ENCODE measurements at places on chromosomes 2 and 18.

- DNase-seq, result no peak
These were observed 51.4 kb upstream of the TMEM87B start for GRCh38 chr2:112003576-112004252.

DNA sequence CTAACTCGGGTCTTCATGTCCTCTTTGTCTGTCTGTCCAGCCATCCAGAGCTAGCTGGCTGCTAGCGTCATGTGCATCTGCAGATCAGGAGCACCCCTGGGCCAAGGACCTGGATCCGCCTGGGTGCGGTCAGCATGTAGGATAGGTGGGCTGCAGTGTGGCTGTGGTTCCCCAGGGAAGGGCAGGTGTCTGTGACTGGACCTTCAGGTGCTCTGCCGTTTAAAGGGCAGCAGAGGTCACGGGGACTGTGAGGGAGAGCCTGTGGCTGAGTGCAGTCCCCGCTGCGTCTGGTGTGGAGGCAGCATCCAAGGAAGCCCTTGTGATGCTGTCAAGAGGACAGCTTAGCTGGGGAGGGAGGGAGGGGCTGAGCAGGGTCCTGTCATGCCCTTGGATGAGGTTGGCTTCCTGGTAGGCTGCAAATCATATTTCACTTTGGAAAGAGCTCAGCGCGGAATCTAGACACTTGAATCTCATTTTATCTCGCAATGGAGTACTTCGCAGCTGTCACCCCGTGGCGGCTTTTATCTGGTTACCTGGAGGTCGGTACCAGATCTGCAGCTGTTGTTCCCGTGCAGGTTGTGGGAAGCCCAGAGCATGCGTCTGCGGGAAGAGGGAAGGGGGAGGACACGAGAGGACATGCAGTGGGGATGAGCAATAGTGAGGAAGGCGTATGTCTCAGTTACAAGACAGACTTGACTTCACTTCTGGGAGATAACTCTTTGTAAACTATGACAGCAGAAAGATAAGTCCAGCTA is 5.9 kb upstream of the RALB start:
- no peak for DNase-seq

DNA sequence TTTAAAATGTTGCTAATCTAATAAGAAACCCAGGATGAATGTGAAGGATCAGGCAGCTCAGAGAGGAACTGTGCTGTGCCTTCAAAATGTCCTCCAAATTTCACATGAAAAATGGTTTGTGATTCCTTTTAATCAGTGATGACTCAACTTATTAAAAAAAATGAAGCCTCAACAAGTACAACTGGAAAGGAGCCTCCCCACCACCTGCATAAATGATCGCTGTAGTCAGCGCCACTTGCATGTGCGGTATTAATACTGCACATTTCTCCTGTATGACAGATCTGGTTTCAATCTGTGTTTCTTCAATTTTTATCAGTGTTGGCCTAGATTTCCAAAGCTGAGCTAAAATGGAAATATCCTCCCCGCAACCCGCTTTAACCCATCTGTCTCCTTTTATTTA is 115.0 kb upstream of the TMEM200C start:
- no peak for DNase-seq

GRCh38 chr2:46308081-46308480 is 10.9 kb downstream of the EPAS1 start:
- DNase-seq, result no peak

GRCh38 chr18:23756590-23757436 is 67.6 kb downstream of the LAMA3 start:
- DNase-seq, result no peak

DNA sequence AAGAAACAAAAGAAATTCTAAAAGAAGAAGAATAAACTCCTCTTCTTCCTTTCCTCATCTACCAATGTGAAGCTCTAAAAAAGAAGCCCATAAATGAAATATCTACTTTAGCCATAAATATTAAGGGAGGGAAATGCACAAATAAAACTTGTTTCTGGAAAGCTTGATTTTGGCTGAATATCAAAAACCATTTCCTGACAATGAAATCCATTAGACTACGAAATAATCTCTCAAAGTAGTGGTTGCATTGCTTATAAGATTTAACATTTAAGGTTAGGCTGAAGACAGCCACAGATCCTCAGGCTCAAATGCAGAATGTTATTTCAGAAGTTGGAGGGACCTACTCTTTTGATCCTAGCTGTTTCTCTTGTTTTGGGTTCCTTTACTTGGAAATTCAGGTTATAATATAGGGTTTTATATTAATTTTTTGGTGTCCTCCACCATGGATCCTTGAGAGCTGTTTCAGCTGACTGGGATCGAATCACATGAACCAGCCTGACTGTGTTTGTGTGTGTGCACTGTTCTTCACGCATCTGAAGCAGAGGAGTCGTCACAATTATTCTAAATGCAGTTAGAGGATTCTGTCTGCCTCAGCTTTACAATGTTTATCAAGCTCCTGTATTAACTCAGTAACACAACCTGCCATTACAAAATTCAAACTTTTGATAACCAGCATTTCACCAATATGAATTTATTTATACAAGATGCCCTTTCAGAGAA is 474.8 kb downstream of the ARHGAP15 start:
- no peak for DNase-seq

- no peak for DNase-seq
These were observed 821.4 kb downstream of the RNF144A start for GRCh38 chr2:7738596-7738995.

DNA sequence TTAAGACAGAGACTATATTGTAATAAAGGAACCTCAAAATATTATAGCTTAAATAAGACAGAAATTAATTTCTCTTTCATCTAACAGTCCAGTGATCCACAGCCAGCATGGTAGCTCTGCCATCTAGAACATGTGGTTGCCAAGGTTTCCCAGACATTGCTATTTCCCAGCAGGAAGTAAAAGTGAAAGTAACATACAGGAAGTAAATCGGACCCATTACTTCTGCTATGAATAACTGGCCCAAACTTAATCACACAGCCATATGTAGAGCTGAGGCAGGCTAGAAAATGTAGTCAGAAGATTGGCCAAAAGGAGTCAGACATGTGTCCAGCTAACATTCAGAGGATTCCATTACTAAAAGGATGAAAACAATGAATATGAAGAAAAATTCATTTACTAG is 71.0 kb downstream of the NOL4 start:
- no peak for DNase-seq

DNA sequence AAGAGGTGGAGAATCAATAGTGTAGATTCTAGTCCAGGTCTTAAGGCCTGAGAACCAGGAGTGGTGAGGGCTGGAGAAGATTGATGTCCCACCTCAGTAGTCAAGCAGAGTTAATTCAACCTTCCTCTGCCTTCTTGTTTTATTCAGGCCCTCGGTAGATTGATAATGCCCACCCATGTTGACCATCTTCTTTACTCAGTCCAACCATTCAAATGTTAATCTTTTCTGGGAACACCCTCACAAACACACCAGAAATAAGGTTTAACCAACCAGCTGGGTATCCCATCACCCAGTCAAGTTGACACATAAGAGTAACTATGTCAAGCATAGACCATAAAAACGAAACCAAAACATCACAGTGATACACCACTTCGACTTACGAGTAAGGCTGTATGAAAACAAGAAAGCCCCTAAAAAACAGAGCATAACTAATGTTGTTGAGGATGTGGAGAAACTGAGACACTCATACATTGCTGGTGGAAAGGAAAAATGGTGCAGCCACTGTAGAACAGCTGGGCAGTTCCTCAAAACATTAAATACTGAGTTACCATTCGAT is 57.5 kb downstream of the SLC35F5 start:
- no peak for DNase-seq

- DNase-seq, result no peak
These were observed 68.8 kb downstream of the EMX1 start for GRCh38 chr2:72985891-72986683.

- no peak for DNase-seq
These were observed 30.6 kb upstream of the GPD2 start for GRCh38 chr2:156405586-156405985.

DNA sequence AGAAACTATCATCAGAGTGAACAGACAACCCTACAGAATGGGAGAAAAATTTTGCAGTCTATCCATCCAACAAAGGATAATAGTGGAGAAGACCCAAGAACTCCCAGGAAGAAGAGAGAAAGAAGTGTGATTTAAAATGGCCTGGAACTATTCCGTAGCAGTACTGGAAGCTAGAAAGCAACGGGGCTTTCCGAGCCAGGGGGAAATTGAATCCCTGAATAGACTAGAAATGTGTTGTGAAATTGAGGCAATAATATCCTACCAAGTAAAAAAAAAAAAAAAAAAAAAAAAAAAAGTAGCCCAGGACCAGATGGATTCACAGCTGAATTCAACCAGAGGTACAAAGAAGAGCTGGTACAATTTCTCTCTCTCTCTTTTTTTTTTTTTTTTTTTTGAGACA is 69.3 kb downstream of the FARP2 start:
- DNase-seq, result no peak

DNA sequence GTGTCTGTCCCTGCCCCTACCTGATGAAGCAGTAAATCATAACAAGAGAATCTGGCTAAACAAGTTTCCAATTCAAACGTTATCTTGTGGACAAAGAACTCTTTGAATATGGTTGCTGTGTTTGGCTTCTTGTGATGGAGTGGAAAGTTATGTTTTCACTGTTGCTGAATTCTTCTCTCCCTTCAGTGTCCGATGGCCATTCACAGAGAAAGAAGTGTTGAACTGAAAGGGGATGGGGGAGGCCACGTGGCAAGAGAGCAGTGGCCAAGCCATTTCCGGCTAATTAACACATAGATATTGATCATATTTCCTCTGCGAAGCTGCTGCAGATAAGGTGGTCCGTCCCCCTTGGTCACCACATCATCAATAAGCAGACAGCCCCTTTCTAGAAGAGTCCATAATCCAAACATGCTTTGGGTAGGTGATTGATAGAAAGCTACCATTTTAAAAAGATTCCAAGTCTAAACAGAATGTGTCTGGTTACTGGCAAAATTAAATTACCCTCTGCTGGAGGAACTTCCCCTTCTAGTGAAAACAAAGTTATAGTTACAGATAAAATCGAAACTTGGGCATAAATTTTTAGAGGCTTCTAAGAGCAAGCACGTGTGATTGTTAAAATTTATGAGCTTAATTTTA is 36.9 kb upstream of the FZD7 start:
- DNase-seq, result no peak

GRCh38 chr18:51154431-51155063 is 42.9 kb downstream of the MEX3C start:
- no peak for DNase-seq

DNA sequence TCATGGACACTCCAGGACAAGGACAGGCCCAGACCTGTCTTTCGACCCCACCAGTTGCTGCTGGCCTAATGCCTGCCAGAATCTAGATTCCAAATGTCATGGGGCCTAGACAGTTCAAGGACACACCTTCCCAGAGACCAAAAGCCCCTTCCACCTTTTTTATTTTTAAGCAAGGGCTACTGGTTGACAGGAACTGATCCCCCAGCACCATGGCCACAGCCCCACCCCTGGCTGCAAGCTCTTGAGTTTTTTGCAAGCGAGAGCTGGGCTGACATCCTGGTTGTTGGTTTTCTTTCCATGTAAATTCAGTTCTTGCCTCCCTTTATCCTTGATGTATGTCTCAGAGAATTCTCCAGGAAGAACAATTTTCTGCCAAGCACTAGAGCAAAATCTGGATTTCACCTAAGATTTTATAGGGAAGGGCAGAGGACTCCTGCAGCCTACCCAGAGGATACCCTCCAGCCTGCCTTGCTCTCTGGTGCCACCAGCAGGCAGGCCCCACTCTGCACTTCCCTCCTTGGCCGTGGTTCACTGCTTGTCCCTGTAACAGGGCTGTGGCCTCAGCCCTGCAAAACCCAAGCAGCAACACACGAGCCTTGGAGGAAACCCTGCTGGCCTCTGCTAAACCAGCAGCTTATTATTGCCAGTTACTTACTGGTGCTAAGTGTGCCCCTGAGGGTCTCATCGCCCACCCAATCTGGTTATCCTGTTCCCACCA is 97.7 kb downstream of the TWIST2 start:
- DNase-seq, result no peak

GRCh38 chr2:170176212-170176611 is 1.7 kb upstream of the MYO3B start:
- DNase-seq, result no peak

GRCh38 chr2:201939453-201939941 is 94.2 kb upstream of the FZD7 start:
- no peak for DNase-seq

GRCh38 chr2:86249176-86249575 is 49.9 kb downstream of the MRPL35 start:
- no peak for DNase-seq

- DNase-seq, result no peak
These were observed 167.0 kb upstream of the ZC3H15 start for GRCh38 chr2:186319105-186319504.

GRCh38 chr2:121288454-121289231 is 3.6 kb upstream of the TFCP2L1 start:
- no peak for DNase-seq

DNA sequence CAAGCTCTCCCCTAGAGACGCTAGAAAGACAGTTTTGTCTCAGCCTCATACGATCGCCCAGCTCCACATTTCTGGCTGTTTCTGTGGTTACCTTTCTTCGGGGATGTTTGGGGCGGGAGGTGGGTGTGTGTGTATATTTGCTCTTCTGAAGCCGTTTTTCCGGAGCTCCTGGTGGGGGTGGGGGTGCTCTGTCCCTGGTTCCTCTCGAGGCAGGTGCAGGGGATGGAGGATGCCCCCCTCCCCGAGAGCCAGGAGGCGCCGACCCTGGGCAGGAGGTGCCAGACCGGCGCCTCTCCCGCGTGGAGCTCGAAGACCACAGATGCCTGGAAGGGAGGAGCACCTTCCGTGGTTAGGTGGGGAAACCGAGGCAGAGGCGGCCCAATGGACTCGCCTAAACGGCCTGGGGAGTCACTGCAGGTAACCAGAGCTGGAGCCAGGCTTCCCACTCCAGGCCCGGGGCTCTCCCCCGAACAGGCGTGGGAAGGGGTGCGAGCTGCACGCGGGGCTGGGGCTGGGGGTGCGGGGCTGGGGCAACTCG is 694 bp upstream of the HPCAL1 start:
- DNase-seq, result peak; percentile 24

- no peak for DNase-seq
These were observed 316.9 kb upstream of the LRRTM4 start for GRCh38 chr2:77839102-77839501.

DNA sequence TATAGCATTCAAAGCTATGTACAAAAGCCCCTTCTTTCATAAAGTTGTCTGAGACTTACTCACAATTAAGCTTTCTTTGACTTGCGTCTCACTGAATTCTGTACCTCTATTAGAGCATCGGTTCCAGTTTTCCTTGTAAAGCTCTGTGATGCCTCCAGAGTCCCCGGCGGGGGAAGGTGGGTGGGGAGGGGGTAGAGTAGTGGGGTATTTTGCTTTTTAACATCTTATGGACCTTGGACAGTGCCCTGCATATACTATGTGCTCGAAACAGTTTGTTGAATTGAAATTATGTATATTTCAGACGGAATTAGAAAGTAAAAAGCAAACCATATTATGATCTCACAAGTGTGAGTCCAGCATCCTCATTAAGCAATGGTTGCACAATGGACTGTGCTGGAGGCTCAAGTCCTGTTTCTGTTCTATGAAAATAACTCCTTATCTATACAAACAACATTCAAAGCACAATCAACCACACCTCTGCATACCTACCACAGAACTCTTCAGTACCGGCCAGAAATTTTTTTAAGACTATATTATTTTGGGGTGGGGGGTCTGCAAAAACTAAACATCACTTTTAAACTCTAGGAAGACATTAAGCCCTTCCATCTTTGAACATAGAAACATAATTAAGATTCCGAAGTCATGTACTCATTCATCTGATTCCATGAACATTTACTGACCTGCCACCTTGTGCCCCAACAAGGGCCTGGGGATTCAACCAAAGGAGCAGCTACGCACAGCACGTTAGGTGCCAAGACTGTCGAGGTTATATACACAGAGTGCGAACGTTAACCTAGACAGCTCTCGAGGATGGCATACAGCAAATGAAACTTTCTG is 908 bp downstream of the STAT1 start:
- DNase-seq, result no peak
